ENCODE measurements at places on chromosomes 7 and 10.

GRCh38 chr10:52455098-52455497 is 141.0 kb downstream of the DKK1 start:
- H3K4me3 ChIP-seq = no peak overlapping the region
- peaks cover 8% of the 10 kb centered on the region for H3K4me1 ChIP-seq
- H3K36me3 ChIP-seq = no peaks in the 10 kb centered on the region
- DNase-seq = no peak
- H3K27me3 ChIP-seq = no peaks in the 10 kb centered on the region

DNA sequence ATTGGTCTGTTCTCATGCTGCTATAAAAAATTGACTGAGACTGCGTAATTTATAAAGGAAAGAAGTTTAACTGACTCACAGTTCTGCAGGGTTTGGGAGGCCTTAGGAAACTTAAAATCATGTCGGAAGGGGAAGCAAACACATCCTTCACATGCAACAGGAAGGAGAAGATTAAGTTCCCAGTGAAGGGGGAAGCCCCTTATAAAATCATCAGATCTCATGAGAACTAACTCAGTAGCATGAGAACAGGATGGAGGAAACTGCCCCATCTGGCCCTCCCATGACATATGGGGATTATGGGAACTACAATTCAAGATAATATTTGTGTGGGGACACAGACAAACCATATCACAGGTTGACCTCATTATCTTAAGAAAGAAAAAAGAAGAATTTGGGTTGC is 134.5 kb downstream of the PPP1R3A start:
- no peak overlapping the region for H3K4me3 ChIP-seq
- no peaks in the 10 kb centered on the region for H3K27me3 ChIP-seq
- no peak overlapping the region for H3K27ac ChIP-seq
- no peaks in the 10 kb centered on the region for H3K4me1 ChIP-seq
- DNase-seq = no peak

- no peak overlapping the region for H3K4me3 ChIP-seq
- H3K36me3 ChIP-seq = peaks cover 9% of the 10 kb centered on the region
- H3K27ac ChIP-seq = no peak overlapping the region
- peaks cover 74% of the 10 kb centered on the region for H3K4me1 ChIP-seq
- no peak for DNase-seq
Measured at GRCh38 chr10:71258046-71258445, 45.7 kb downstream of the UNC5B start.

GRCh38 chr7:16431646-16432424 is 10.5 kb upstream of the CRPPA start:
- peaks cover 3% of the 10 kb centered on the region for H3K27me3 ChIP-seq
- no peak overlapping the region for H3K4me3 ChIP-seq
- no peaks in the 10 kb centered on the region for H3K4me1 ChIP-seq

DNA sequence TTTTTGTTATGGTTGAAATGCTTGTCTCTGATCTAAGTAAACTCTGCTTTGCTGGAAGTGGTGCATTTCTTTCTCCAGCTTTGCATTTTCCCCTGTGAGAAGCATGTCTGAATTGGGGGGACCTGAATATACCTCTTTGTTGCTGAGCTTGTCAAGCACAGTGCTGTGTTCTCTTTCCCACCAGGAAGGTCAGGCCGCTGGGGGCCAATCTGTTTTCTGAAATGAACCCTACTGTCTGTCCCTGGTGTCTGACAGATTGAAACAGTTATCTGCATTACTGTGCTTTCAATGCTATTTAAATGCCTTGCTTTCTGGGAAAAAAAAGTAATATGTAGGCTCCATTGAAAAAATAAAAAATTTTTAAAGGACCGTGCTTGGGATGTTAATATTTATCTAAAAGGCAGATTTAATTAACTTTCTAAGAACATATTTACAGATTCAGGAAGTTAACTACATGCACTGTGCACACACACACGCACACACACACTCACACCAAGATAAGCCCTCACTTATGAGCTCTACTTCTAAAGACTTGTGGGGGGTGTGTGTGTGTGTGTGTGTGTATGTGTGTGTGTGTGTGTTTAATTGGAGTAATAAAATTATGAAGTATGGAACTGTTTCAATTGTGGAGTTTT is 127.0 kb upstream of the FZD1 start:
- no peaks in the 10 kb centered on the region for H3K27me3 ChIP-seq
- H3K36me3 ChIP-seq = peaks cover 9% of the 10 kb centered on the region
- peaks cover 7% of the 10 kb centered on the region for H3K4me1 ChIP-seq

GRCh38 chr7:131338173-131338572 is 10.5 kb downstream of the MKLN1 start:
- no peak overlapping the region for H3K27ac ChIP-seq
- H3K36me3 ChIP-seq = peaks cover 97% of the 10 kb centered on the region
- H3K27me3 ChIP-seq = no peaks in the 10 kb centered on the region
- no peak overlapping the region for H3K4me3 ChIP-seq
- H3K4me1 ChIP-seq = no peaks in the 10 kb centered on the region
- no peak for DNase-seq

DNA sequence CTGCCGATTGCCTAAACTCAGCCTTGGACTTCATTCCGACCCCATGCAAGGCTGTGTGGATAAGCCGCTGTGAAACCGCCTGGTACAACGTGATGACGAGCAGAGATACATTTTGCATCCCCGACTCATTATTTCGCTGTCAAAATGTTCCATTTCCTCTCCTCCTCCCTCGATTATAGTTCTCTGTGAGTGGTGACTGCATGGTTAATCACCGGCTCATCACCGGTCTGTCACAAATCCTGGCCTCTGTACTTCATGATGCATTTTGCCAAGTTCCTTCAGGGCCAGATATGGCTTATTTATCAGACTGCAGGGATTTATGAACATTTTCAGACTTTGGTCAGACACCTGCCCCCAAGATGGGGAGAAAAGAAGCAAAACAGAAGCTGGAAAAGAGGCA is 461.6 kb upstream of the DPP6 start:
- DNase-seq = no peak
- H3K27me3 ChIP-seq = no peaks in the 10 kb centered on the region
- H3K4me1 ChIP-seq = no peaks in the 10 kb centered on the region
- no peaks in the 10 kb centered on the region for H3K36me3 ChIP-seq
- no peak overlapping the region for H3K4me3 ChIP-seq
- H3K27ac ChIP-seq = no peak overlapping the region

DNA sequence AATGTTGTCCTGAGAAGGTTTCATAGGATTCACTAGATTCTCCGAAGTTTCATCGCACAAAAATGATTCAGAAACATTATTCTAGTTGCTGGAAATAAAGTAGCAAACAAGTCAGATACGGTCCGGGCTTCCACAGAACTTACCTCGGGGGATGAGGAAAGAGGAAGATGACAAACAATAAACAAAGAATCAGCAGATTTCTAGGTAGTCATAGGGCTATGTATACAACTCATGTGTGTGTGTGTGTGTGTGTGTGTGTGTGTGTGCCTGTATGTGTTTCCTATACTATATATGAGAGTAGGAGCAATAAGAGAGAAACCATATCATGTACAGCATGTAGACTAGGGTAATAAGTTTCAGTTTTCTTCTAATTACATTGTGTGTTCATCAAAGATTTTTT is 16.5 kb downstream of the TMEM236 start:
- H3K27me3 ChIP-seq = peaks cover 2% of the 10 kb centered on the region
- H3K4me3 ChIP-seq = no peak overlapping the region
- no peak overlapping the region for H3K27ac ChIP-seq
- H3K4me1 ChIP-seq = no peaks in the 10 kb centered on the region
- no peaks in the 10 kb centered on the region for H3K36me3 ChIP-seq

DNA sequence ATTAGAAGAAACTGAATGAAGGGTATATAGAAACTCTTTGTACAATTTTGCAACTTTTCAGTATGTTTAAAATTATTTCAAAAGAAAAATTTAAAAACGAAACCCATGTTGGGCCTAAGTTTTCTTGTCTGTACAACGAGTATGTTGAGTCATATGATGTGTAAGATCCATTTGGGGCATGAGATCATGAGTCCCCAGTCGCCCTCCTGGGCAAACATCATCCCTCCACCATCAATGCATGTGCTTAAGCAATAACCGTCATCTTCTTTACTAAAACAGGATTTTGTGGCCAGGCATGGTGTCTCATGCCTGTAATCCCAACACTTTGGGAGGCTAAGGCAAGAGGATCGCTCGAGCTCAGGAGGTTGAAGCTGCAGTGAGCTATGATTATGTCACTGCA is 54.2 kb upstream of the CDCA7L start:
- DNase-seq = no peak
- H3K27ac ChIP-seq = no peak overlapping the region
- H3K4me3 ChIP-seq = no peak overlapping the region
- H3K36me3 ChIP-seq = no peaks in the 10 kb centered on the region
